Tongue (tissue), 3 donors: ENCODE measurements at places on chromosomes 16 and 17.

DNA sequence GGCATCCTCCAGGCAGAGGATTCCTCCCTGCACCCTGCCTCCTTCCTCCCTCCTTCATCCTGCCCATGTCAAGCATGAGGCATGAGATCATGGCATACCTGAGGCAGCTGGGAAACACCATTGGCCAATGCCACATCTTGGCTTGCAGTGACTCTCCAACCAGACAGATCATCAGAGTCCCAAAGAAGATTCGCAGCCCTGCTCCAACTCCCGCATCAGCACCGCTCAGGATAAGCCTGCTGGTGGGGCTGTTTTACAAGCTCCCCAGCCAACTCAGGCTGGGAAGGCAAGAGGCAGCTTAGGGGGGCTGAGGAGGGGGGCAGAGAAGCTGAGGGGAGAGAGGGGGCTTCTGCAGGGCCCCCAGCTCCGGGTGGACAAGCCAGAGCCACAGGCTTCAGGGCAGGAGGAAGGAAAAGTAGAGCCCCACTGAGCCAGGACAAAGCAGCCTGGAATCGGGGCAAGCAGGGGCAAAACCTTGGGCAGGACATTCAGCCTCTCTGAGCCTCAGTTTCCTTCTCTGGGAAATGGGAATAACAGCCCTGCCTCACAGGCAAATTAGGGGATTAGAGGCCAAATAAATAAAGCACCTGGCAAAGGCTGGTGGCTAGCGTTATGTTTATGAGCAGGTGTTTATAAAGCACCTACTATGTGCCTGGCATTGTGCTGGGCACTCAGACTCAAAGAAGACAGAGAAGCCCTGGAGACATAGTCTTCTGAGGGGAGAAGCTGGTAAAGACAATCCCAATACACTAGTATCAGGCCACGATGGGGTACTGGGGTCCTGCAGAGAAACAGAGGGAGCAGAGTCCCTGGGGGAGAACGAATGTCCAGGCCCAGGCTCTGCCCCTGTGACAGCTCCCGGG lies 88.1 kb downstream of the GOSR1 start:
- no peak for DNase-seq

GRCh38 chr16:48590476-48590875 lies 19.5 kb downstream of the N4BP1 start:
- no peak for DNase-seq

DNA sequence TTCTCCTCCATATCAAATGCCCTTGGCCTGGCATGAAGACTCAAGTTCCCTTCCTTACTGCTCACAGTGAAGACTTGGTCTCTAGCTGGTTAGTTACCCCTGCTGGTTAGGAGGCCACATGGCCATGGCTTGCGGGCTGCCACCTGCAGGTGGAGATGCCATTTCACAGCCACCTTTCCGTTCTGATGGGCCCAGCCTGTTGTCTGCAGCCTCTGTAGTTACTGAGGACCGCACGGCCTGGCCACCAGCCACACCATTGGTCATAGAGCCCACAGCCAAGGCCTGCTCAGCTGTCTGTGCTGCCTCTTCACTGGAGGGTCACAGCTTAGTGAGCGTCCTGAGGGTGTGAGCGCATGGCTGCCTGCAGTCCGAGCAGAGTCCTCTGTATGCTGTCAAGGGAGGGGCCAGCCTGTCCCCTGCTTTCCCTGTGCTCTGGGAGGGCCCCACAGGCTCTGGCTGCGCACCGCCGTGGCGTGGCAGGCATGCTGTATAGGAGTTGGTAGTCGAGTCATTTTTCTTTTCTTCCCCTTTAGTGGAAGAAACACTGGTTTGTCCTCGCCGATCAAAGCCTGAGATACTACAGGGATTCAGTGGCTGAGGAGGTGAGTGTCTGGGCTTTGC lies 59.2 kb downstream of the PLD6 start:
- no peak for DNase-seq

DNA sequence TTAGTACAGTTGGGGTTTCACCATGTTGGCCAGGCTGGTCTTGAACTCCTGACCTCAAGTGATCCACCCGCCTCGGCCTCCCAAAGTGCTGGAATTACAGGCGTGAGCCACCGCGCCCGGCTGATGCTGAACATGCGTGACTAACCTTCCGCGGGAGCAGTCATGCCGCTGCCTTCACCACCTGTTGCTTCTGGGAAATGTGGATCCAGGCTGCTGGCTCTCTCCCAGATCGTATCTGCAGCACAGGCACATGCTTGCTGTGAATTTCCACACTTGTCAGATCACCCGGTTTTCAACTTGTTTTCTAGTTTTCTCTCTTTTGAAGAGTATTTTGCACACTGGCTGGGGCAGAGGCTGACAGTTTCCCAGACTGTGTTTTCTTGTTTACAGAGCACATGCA lies 97.9 kb downstream of the ADCY9 start:
- peak; percentile 92 for DNase-seq

GRCh38 chr16:81537721-81538561 lies 93.3 kb downstream of the CMIP start:
- DNase-seq: no peak

DNA sequence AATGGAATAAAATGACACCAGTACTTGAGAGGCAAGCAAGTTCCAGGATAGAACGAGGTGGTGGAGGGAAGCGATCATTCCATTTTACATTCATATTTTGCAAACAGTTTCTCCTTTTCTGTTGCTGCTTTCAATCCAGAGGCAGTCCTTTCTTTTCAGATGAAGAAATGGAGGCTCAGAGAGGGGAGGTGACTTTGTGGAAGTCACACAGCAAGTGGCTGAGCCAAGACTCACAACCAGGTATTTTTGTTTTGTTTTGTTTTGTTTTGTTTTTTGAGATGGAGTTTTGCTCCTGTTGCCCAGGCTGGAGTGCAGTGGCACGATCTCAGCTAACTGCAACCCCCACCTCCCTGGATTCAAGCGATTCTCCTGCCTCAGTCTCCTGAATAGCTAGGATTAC lies 29.3 kb downstream of the GPR142 start:
- DNase-seq: no peak

DNA sequence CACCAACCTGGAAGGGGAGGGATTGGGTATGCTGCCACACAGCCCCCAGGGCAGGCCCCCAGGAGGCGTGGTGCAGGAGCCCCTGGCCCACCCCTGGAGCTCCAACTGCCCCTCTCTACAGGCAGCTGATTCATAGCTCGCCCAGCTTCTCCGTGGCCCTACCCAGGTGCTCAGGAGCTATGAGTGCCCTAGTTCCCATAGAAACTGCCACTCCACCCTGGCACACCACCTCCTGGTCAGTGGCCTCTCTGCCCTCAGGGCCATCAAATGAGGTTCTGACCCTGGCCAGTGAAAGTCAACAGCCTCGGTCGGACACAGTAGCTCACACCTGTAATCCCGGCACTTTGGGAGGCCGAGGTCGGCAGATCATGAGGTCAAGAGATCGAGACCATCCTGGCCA lies 18.0 kb downstream of the CNGB1 start:
- no peak for DNase-seq

GRCh38 chr17:78705071-78705470 lies 77.0 kb downstream of the CYTH1 start:
- DNase-seq: no peak

DNA sequence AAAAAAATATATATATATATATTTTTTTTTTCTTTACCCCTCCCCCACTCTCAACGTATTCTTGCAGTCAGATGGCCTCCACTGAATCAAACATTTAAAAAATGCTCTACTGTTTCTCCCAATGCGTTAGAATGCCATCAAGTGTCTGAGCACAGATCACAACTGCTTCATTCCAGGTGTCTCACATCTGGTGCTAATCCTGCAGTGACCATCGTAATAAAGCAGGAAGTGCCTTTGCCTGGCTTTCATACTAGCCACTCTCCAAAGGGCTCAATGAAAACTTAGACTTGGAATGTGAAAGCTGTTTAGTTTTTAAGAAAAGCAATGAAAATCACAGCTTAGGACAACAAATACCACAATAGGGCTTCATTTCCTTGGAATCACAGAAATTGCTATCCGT lies 37.2 kb downstream of the SKAP1 start:
- DNase-seq: peak; percentile 2

- DNase-seq: no peak
Observed at GRCh38 chr16:85445064-85445778, 167.9 kb upstream of the GSE1 start.

- DNase-seq: no peak
Observed at GRCh38 chr17:55705847-55706246, 16.8 kb downstream of the TMEM100 start.

DNA sequence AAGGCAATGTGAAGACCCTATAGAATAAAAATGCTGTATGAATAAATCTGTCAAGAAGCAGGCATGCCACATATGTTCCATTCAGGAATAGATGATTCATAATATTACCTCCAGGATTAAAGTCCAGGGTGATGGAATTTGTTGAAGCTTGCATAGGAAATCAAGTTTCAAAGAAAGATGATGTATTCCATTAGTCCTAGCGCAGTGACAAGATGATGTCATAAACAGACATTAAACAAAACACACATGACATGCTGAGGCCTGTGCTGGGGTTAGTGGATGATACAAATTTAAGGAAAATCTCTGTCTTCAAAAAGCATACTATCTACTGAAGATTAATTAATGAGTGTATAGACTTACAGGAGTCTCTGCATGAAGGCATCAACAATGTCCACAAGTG lies 1025.2 kb downstream of the CDH11 start:
- no peak for DNase-seq

- DNase-seq: peak; percentile 36
Observed at GRCh38 chr17:55734128-55734781, 11.6 kb upstream of the TMEM100 start.

GRCh38 chr16:7086822-7087616 lies 245.6 kb upstream of the RBFOX1 start:
- DNase-seq: peak; percentile 97

DNA sequence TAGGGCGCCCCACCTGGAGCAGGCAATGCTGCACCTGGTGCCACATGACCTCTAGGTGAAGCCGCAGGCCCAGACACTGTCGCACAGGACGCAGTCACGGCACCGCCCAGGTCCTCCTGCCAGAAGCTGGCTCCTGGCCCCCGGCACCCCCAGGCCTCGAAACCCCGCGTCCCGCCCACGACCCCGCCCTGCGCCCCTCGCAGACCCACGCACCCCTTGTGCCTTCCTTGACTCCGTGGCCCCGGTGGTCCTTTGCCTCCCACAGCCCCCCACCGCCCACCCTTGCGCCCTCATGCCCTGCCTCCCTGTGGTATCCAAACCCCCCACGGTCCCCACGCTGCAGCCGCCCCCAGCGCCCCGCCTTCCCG lies 6.3 kb upstream of the C1QTNF8 start:
- DNase-seq: no peak

- peak; percentile 69 for DNase-seq
Observed at GRCh38 chr17:80146121-80147034, 550 bp downstream of the EIF4A3 start.

DNA sequence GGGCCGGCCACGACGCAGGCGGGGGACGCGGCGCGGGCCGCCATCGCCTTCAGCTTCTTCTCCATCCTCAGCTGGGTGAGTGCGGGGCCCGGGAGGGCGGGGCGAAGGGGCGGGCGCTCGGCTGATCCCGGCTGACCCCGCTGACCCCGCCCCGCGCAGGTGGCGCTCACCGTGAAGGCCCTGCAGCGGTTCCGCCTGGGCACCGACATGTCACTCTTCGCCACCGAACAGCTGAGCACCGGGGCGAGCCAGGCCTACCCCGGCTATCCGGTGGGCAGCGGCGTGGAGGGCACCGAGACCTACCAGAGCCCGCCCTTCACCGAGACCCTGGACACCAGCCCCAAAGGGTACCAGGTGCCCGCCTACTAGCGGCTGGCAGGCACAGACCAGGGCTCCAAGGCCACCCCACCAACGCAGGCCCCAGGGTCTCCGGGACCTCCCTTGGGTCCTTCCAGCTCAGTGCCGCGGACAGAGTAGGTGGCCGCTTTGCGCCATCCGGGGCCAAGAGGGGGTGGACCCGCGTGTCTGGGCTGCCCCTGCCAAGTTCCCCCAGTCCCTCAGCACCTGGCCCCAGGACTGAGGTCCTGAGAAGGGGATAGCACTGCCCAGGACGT lies 3.0 kb downstream of the SYNGR3 start:
- peak; percentile 13 for DNase-seq

GRCh38 chr16:49857423-49858181 lies 1.7 kb upstream of the ZNF423 start:
- peak; percentile 86 for DNase-seq

GRCh38 chr16:31331807-31332301 lies 23.1 kb upstream of the ITGAX start:
- DNase-seq: no peak

- no peak for DNase-seq
Observed at GRCh38 chr17:45800816-45801215, 16.7 kb downstream of the CRHR1 start.

DNA sequence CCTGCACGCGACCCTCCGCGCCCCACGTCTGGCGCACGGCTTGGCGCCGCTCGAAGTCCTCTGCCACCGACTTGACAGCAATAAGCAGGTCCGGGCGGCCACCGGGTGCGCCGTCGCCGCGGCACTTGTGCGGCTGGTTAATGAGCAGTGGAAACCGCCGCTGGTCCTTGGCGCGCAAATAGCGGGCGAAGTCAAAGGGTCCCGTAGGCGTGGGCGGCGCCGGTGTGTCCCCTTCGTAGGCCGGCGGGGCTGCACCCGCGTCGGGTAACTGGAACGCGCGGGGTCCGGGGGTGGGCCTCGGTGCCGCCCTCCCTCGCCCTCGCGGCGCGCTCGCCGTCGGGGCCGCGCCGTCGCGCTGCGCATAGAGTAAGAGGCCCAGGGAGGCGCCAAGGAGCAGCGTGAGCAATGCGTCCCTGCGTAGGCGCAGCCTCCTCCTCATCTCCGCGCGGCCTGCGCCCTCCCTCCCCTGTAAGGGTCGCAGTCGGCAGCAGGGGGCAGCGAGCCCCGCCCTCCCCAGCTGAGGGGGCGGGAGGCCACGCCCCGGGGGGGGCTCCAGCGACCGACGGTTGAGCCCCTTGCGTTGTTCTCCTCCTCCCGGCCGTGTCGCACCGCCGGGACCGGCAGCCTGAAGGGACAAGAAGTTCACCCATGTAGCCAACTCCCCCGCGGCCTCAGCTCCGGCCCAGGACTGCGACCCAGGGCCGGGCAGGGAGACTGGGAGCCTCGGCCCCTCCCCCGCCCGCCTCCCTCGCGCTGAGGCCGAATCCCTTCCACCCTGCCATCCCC lies 558 bp downstream of the B3GNT9 start:
- peak; percentile 82 for DNase-seq

DNA sequence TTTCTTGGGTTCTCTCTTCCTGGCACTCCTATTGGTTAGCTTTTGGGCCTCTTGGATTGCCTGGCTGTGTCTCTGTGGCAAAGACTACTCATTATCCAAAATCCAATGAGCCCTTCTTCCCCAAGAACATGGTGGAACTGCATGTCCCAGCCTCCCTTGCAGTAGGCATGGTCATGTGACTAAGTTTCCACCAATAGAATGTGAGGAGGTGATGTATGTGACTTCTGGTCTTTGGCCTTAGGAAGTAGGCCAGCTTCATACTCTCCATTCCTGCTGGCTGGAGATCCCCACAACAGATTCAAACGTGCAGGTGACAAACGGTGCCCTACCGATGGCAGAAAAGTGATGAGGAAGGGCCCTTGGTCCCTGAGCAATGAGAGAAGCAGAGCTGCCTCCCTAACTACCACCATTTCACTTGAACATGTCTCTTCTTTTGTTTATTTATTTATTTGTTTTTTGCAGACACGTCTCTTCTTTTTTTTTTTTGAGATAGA lies 17.3 kb upstream of the SPN start:
- DNase-seq: peak; percentile 7
